ENCODE measurements at places on chromosomes 7 and 10.

DNA sequence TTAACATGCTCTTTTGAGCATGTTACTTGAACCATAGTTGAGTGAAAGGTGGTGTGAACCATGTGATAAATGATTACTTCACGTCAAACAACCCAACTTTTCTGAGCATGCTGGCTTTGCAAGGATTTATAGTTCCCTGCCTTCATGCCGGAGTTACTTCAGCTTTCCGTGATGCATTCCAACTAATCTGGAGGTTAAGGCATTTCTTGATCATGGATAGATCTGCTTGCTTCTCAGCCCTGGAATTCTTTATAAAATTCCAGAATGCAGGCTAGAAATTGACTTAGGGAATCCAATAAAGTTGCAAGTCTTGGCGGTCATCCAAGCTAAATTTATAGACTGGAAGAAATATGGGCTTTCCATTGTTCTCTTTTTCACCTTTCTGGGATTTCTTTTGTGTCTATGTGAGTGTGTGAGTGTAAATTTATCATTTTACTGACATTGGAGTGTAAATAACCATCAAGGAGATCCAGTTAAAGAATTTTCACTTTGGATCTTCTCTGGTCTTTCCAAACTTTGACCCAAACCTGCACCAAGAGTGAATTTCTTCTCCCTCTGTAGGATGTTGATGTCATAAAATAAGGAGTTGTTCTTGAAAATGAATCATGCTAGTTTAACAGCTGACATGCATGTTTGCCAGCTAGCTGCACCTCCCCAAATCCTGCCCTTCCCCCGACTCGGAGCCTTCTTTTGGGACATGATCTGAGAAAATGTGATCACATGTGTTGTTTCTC lies 289.0 kb downstream of the TWIST1 start:
- DNase-seq, result no peak

DNA sequence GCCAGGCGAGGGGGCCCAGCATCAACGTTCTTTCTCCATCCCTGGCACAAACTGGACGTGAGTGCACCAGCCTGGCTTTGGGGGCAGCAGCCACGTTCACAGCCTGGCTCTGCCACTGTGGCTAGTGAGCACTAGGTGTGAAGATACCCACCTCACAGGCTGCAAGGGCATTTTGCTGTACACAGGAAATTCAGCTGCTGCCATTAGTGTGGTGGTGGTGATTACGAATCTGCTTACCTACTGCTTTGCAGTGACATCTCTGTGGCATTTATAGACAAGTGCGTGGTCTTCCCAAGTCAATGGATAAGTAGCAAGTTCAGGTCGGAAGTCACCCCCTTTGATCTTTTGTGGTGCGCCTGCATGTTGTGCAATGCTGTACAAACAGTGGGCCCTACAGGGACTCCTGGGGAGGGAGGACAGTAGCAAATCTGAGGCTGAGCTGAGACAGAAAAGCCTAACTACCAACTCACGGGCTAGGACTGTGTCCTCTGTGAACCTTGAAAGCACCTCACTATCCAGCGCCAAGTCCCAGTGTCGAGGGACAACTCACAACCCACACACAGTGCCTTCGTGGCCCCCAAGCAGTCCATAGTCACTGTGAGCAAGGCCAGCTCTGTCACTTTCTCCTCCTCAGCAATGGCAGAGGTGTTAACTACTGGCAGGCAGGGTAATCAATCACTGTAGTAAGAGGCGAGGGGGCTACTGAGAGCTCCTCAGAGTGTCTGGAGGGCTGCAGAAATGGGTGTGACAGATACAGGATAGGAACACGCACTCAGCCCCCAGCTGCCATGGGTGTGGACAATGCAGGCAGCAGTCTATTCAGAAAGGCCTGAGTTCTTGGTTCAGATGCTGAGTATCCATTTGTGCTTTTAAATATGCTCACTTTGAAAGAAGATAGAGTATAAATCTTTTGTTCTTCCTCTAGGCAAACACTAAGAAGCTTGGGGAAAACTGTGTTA lies 17.0 kb upstream of the MMP21 start:
- DNase-seq, result no peak

DNA sequence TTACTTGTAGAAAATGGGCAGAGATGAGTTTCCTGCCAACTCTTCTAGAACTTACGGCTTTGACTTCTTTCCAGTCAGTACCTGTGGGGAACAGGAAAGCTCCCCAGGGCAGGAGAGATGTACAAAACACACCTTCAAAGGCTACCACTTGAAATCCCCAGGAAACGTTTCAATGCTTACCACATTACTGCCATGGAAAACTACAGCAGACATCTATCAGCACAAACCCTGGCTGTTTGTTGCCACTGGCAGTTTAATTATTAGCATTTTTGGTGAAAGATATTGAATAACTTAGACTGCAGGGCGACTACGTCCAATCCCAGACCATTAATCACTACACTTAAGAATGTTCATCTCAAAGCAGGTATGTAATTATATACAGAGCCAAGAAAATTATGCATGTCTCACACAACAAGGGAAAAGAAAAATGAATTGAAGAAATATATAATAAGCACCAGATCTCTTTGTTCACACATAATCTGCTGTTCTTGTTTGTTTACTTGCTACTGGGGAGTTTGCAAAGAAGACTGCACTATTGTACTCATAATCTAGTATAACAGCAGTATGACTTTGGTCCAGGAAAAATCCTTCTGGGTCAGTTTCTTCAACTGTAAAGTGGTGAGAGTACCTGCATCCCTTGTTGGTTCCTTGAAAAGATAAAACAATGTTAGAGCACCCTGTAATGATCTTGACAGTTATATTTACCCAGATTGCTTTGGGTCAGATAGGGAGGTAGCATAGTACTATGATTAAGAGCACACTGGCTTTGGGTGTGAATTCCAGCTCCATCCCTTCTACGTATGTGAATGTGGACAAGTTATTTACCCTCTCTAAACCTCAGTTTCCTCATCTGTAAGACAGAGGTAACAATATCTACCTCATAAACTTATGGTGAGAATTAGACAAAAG lies 138.3 kb downstream of the DOCK4 start:
- DNase-seq, result no peak

DNA sequence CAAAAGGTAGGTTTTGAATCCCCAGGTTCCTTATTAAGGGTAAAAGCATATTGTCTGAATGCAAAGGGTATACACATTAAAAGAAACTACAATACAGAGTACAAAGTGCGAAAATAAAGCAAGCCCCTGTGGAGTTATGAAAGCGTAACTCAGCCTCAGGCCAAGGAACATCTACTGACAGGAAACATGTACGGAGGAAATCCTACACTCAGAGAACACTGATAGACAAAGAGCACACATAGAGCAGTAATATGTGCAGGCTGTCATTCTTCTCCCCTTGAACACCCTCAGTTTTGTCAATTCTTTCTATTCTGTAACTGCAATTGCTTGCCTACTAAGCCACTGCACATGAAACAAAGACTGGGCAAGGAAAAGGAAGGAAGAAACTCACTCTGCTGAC lies 150.2 kb downstream of the DGKB start:
- DNase-seq, result no peak

DNA sequence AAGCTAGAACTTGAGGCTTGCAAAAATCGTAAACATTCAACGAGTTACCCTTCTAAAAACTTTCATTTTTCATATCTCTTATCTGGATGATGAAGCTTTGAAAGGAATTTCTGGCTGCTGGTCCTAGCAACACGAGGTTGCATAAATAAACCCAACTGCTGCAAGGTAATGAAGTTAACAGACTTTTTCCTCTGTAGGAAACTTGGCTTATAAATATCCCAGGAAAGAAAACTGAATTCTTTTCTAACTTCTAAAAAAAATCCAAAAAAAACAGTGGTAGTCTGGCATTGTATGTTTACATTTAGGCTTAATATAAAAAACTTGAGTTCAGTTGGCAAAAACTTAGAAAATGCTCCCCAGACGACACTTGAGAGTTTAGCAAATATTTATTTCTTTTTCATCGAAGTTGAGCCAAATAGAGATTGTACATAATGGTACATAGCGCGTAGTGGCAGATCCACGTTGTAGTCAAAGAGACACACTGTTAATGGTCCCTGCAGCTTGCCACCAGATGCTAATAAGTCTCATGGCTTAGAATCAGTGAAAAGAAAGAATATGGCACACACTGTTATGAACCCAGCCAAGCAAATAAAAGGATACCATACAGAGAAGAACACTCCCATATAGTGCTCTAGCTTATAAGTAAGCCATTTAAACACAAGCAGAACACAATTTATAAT lies 200.3 kb upstream of the PCLO start:
- no peak for DNase-seq

GRCh38 chr10:132407243-132407746 lies 10.3 kb downstream of the PWWP2B start:
- no peak for DNase-seq

DNA sequence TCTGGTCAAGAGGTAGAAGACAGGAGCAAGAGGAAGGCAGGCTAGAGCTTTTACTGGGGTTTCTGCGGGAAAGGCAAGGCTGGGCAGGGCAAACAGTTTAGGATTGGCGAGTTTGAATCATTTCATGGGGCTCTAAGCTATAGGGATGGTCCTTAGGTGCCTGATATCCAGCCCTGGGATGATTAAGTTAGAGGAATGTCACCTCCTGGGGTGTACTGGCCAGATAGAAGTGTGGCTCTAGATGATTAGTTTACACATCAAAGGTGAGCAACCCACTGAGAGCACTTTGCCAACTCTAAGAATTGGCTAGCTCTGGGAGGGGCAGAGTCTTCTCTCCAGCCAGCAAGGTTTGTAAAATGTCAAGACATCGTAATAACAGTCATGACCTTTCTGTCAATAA lies 52.4 kb downstream of the ZNF365 start:
- DNase-seq, result no peak

GRCh38 chr7:24924375-24924774 lies 55.6 kb downstream of the OSBPL3 start:
- DNase-seq, result no peak
